ENCODE measurements at places on chromosomes 5 and 9.

- DNase-seq, result no peak
Observed at GRCh38 chr5:126732716-126733115, 44.2 kb upstream of the LMNB1 start.

DNA sequence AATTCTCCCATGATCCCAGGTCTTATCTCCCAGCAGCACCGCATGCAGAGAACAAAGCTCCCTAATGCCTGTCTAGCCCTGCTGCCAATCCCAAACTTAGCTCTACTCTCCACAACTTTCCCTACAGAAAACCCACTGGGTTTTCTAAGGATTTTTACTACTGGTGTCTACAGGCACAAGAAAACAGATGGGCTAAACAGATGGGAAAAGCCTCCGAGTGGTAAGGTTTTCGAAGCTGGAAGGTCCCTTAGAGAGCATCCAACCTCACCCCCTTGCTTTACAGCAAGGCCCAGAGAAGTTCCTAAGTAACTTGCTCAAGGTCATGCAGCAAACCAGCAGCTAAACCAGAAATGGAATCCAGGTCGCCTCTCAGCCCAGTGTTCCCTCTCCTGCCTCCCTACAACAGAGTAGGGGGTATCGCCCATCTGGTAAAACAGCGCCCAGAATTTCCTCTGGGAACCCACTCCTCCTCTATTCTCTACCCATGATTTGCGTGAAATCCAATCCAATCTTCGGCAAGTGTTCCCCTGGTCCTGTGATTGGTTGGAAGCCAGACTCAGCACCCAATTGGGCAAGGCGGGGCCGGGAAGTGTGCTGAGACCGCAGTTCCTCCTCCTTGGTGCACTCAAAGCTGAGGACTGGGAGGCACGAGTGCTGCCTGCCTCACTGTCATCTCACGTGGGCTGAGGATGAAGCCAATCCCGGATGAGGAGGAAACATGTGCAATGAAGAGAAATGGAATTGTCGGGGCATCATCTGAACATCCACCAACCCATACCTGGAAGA, 20.8 kb downstream of the CPLX2 start:
- DNase-seq, result no peak

GRCh38 chr9:138049779-138050471, 172.3 kb downstream of the CACNA1B start:
- no peak for DNase-seq

DNA sequence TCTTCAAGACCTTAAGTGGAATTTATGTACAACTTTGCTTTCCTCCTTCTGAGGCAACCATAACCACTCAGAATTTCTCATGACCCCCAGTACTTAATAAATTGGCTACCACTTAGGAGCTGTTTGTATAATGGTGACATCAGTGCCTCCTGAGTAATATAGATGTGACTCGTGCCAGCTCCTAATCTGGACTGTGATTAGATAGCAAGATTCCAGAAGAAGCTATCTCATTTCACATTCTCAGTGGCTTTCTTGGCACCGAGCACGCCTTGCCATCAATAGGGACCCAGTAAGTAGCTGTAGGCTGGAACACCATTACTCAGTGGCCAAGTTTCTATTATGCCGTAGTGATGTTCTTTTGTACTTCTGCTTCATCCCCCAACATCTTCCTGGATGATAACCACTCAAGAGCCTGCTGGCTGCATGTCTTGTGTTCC, 228.8 kb downstream of the CD180 start:
- DNase-seq, result no peak

DNA sequence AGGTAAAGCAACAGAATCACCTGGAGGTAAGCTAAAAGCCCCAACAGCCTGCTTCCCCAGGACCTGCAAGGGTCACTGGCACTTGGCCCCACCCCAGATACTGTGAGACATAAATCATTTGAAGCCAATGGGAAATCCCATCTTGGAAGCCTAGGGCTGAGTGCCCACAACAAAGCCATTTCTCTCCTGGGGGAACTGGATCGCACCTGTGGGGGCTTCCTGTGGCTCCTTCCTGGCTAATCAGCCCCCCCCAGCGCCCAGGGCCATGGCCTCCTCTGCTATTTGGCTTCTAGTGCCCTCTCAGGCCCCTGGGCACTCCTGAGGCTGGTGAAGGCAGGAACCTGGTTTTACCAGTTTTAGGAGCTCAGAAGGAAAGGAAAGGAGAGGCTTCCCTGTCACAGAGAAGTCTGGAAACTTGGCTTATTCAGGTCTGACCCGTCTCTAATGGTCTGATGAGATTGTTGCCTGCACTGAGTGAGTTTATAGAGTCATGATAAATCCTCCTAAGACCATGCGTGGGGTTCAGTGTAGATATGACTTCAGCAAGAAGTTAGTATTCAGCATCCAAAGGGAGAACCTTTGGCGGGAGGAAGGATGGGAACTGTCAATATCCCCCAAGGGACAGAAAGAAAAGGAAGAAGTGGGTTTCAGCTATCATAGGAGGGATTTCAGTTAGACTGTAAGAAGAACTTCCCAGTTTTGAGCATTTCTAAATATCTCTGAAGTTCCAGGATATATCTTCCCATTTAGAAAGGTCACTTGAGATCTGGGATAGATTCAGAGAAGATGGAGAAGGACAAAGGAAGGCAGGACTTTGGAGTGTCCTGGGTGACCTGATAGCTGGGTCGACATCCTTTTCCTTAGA, 1.2 kb downstream of the KCNMB1 start:
- no peak for DNase-seq

GRCh38 chr5:51395666-51396356, 12.6 kb downstream of the ISL1 start:
- no peak for DNase-seq

GRCh38 chr5:152883066-152883775, 478.1 kb upstream of the NMUR2 start:
- DNase-seq, result no peak

DNA sequence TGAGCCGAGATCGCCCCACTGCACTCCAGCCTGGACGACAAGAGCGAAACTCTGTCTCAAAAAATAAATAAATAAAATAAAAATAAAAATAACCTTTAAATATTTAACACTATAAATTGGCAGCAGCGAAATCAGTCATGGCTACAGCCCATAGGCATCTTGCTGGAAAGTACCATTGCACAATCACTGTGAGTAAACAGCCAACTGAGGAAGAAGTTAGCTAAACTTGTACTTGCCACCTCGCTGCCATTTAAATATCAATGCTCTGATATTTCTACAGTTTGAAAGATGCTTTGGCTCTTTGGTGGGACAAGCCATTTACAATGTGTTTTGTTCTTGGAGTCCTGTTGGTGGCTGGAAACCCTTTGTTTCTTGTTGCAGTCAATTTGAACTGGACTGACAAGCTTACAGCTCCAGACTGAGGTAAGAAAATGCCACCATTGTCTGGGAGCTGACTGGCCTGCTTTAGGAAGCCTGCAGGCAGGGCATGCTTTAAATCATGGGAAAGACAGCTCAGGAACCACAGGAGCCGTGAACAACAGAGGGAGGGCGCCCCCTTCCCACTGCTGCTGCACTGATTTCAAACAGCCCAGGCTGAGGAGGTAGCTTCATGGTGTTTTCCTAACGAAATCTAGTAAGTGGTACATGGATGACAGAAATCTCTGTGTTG, 322.8 kb upstream of the RFX3 start:
- no peak for DNase-seq

DNA sequence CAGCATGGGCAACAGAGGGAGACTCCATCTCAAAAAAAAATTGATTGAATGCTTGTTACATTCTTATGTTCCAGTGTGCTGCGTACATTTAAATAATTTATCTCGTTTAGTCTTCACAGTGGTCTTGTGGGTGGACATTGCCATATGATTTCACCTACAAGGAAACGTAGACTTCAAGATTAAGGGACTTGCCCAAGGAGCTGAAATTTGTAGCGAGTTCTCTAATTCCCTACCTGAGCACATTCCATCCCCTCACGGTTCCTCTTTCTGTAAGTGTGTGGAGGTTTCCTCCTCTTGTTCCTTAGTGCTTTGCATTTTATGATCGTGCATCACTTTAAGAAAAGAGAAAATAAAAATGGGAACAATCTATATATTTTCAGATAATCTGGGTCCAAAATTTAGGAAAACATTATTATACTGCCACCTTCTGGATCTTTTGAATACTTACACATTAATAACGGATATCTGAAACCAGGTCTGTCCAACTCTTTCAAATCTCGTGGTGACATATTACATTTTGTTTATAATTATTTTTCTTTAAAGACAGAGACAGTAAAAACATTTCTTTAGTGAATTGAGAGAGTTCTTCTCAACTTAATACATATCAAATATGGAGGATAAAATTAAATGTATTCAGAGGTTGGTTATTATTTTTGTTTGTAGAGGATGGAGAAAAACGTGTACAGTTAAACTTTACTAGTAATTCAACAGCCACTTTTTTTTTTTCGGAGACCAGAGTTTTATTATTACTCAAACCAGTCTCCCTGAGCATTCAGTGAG, 29.9 kb upstream of the C7 start:
- peak; percentile 6 for DNase-seq

GRCh38 chr5:169789417-169789940, 152.4 kb downstream of the DOCK2 start:
- no peak for DNase-seq

DNA sequence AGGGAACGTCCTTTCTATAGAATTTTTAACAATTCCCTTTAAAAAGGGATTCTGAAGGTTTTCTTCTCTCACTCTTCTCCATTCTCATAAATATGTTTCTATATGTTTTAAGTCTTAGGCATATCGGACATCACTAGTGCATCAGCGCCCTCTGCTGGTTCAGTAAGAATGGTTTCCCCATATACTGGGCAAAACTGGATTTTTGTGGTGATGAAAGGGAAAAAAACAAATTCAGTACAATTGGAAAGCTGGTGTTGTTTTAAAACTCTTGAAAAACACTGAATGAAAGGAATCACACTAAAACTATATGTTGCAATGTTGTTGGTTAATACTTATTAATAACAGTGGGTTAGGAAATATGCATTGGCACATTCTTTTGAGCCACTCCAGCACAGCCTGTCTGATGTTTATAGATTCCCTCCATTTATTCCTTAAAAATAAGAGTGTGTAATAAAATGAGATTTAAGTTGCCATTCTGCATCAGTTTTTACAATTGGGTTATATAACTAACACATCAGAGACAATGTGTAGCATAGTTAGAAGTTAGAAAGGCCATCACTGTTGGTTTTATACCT, 15.8 kb downstream of the CWC27 start:
- peak; percentile 74 for DNase-seq

DNA sequence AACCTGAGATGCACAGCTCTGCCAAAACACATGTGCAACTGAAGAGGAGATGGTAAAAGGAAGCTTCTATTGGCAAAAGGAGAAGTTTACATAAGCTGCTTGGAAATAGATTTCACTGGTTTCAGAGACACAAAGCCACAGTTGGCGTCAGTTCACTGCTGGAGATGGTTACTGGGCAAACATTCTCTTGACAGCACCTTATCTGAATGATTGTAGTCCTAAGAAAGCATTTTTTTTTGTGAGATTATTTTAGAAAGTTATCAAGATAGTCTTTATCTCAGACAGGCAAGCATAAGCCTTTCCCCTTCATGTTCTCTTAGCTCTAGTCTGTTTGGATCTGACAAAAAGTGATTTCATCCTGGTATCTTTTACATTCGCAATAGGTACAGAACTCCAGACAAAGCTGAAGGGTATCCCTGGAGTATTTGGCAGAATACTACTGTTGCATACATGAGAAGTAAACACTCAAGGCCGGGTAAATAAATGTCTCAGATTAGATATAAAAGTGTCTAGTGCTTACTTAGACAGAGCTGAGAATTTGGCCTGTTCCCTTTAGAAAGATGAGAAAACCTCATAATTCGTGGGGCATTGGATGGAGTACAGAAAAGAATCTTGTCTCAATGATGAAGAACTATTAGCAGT, 1668.0 kb upstream of the NUDT12 start:
- peak; percentile 55 for DNase-seq

DNA sequence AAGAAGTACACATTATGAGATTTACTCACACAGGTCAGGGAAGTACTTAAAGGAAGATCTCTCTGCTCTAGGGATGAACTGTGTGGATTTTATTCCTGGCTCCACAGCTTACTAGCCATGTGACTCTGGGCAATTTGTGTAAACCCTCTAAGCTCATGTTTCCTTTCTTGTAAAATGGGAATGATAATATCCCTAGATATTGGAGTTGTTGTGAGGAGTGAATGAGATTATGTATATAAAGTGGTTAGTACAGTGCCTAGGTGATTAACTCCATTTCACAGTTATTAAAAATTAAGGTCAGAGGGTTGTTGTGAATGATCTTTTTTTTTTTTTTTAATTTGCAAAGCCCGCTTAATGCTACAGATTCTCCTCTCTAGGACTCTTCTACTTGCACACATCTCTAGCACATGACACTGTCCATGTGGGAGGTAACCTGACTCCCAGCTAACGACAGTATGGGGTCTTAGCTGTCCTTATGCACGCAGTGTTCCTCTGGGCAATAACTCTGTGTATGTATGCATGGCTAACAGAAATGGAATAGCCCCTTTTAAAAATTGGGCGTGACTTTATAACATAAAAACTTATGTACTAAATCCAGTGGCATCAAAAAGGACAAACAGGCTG, 23.9 kb upstream of the MYOT start:
- no peak for DNase-seq

GRCh38 chr9:124598048-124598447, 90.8 kb upstream of the NR5A1 start:
- DNase-seq, result no peak

GRCh38 chr5:2960294-2960693, 208.8 kb upstream of the IRX2 start:
- no peak for DNase-seq

DNA sequence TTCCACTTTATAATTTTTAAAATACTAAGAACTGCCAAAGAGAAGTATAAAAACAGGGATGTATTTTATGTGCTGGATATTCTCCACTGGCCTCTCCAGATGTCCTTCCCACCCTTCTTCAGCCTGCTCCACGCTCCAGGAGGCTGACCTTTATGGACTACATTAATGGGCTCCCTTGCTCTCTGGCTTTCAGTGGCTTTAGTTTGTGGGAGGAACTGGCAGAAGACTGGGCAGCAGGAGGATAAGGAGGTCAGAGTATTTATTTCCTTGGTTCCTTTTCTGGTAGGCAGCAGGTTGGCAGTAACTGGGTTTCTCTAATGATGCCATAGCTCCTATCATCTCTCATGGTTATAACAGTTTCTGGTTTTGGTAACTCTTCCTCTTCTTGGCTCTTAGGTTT, 133.9 kb downstream of the PAM start:
- no peak for DNase-seq

Measured in NCI-H146 (cell line).